ENCODE measurements at places on chromosomes 6 and 20. TPM values are rescaled to one million over a fixed set of nuclear protein-coding genes. Genes with fewer than 3 reads are reported as not detected.

Gene TP53TG5
- 0.40 TPM for total RNA-seq

DNA sequence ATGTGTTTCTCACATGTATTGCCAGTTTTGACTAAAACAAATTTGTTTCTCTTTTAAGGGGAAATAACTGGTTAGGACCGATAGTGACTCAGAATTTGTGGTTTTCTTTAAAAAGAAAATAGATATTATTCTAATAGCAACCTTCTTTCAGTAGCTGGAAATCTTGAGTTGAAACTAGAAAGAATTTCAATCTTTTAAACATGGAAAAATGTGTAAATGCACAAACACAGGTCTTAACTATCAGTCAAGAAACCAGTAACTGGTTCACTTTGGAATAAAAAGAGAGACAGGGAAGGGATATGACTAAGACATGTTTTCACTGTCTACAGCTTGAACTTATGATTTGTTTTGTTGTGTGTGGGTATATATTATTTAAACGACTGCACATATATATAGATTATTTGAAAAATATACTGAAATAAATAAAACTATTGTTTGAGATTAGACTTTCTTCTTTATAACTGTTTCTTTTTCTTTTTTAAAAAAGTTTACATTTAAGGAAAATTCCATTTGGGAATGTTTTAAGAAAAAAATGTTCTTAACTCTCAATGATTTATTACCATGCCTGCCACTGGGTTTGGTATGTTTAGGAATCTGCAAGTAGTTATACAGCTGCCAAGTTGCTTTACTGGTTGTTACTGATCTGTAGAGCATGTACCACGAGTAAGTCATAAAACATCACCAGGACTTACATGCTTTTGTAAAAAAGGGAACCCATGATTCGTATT lies 753.3 kb upstream of the MARCKS start:
- H3K36me3 ChIP-seq: no peaks in the 10 kb centered on the region
- no peak overlapping the region for H3K4me3 ChIP-seq
- H3K27me3 ChIP-seq: no peaks in the 10 kb centered on the region
- H3K4me1 ChIP-seq: no peaks in the 10 kb centered on the region
- DNase-seq: no peak

DNA sequence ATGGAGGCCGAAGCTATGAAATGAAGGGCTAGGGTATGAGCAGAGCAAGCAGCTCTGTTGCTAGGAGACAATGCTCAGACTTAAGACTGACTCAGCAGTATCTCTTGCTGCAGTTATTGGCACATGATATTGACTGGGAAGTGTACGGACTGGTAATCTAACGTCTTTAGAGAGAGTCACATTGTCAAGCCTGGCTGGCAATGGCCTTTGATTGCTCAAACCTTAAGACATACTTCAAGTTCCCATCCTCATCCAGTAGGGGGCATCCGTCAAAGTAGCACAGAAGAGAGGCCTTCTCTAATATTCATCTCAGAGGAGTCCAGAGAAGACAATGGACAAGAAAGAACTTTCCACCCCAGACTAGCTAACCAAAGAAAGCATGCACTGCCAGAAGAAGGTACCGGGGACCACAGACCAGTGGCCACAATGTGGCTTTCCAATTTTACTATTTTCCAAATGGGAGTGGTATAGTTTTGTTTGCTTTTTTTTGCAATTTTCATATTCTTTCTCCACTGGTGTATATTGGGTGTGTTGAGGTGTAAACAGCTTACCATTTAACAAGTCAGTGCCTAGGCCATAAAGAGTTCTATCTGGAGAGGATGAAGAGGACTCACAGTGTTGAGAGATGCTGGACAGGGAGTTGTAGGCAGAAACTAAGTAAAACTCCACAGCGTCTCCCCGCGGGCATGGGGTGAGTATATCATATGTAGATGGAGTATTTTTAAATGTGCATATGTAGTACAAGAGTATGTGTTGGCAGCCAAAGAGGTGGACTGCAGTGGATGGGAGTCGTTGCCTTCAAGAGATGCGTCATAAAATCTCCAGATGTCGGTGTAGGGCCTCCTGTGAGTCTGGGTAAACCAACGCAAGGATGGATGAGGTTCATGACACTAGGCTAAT lies 36.7 kb downstream of the LRFN2 start:
- peak; percentile 65 for DNase-seq
- no peaks in the 10 kb centered on the region for H3K4me1 ChIP-seq
- H3K27me3 ChIP-seq: no peaks in the 10 kb centered on the region

DNA sequence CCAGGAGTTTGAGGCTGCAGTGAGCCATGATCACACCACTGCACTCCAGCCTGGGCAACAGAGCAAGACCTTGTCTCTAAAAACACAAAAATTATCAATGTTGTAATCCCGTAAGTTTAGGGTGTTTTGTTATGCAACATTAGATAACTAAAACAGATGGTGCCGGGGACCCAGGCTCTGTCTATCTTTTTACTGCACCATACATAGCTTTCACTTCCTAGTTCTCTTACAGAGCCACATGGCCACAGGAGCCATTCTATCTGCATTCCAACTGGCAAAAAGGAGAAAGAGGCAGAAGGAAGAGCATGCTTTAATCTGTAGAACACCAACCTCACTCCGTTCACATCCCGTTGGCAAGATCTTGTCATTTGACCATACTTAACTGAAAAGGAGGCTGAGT lies 5.4 kb upstream of the TCF15 start:
- no peak overlapping the region for H3K4me3 ChIP-seq
- no peak overlapping the region for H3K27ac ChIP-seq
- peaks cover 17% of the 10 kb centered on the region for H3K27me3 ChIP-seq
- no peaks in the 10 kb centered on the region for H3K4me1 ChIP-seq
- no peaks in the 10 kb centered on the region for H3K36me3 ChIP-seq

Gene FABP7
- not detected for total RNA-seq

GRCh38 chr6:157896932-157897331 lies 73.9 kb downstream of the SNX9 start:
- no peaks in the 10 kb centered on the region for H3K36me3 ChIP-seq
- DNase-seq: no peak
- no peak overlapping the region for H3K27ac ChIP-seq
- no peaks in the 10 kb centered on the region for H3K4me1 ChIP-seq

GRCh38 chr20:6235510-6235909 lies 112.7 kb upstream of the FERMT1 start:
- H3K36me3 ChIP-seq: no peaks in the 10 kb centered on the region
- DNase-seq: no peak
- H3K4me1 ChIP-seq: no peaks in the 10 kb centered on the region
- no peaks in the 10 kb centered on the region for H3K27me3 ChIP-seq
- H3K4me3 ChIP-seq: no peak overlapping the region
- no peak overlapping the region for H3K27ac ChIP-seq

Gene TREM1
- not detected for total RNA-seq

DNA sequence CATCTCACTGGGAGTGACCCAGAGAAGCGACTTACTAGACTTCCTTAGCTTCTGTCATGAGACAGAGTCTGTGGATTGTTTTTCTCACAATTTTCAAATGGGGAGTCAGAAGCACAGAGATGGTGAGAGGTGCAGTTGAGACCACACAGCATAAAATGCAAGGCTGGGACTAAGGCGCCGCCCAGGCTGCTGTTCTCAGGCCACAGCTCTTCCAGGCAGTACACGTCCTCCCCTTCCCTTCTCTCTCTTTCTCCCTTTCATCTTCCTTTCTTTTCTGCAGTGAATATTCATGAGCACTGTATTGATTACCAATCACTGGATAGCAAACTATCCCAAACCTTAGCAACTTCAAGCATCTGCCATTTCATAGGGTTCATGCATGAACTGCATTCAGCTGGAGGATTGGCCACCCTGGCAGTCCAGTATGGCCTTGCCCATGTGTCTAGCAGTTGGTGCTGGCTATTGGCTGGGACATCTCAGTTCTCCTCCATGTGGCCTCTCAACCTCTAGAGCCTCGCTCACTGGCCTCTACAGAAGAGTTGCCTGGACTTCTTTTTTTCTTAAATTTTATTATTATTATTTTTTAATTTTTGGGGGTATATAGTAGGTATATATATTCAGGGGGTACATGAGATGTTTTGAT lies 11.4 kb downstream of the BCAS4 start:
- H3K27ac ChIP-seq: no peak overlapping the region
- no peaks in the 10 kb centered on the region for H3K27me3 ChIP-seq
- no peaks in the 10 kb centered on the region for H3K4me1 ChIP-seq

DNA sequence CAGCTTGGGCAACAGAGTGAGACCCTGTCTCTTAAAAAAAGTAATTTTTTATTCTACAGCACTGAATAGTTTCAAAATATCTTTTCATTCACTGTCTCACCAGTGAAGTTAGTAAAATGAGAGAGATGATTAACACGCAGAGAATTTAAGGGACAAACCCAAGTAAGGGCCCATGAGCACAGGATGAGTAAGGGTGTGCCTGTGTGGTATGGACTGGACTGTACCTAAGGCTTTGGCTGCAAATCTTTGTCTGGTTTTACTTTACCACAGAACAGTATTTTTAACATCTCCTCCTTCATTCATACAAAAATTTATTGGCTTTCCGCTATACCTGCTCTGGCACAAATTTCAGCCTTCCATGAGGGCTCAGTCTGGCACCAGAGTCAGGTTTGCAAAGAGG lies 433.3 kb downstream of the UTRN start:
- H3K27ac ChIP-seq: no peak overlapping the region
- no peaks in the 10 kb centered on the region for H3K27me3 ChIP-seq

GRCh38 chr6:105301072-105301503 lies 101.8 kb downstream of the PREP start:
- no peaks in the 10 kb centered on the region for H3K27me3 ChIP-seq
- DNase-seq: no peak
- H3K27ac ChIP-seq: no peak overlapping the region
- no peaks in the 10 kb centered on the region for H3K4me1 ChIP-seq
- no peaks in the 10 kb centered on the region for H3K36me3 ChIP-seq

DNA sequence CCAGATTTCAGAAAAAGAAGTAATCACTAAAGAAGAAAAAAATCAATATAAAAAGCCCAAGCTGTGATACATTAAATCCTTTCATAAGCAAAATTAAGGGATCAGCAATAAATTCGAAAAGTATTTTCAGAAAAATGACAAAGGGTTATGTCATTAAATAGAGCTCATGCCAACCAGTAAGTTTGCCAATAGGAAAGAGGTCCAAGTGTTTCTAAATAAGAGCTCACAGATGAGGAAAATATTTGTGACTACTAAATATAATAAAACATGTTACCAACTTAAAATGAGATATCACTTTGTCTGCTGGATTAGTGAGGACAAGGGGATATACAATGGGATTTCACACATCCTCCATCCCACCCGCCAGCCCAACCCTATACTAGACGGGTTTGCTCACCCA lies 140.3 kb upstream of the EYA4 start:
- H3K4me1 ChIP-seq: no peaks in the 10 kb centered on the region
- H3K27me3 ChIP-seq: no peaks in the 10 kb centered on the region
- no peak for DNase-seq
- no peak overlapping the region for H3K4me3 ChIP-seq

- H3K36me3 ChIP-seq: no peaks in the 10 kb centered on the region
- no peaks in the 10 kb centered on the region for H3K27me3 ChIP-seq
- DNase-seq: no peak
- H3K4me1 ChIP-seq: no peaks in the 10 kb centered on the region
- no peak overlapping the region for H3K27ac ChIP-seq
- no peak overlapping the region for H3K4me3 ChIP-seq
Measured at GRCh38 chr20:41478026-41478425, 111.4 kb upstream of the EMILIN3 start.

- no peak for DNase-seq
- no peak overlapping the region for H3K4me3 ChIP-seq
Measured at GRCh38 chr20:19746396-19746795, 11.7 kb upstream of the RIN2 start.

- H3K4me1 ChIP-seq: peaks cover 5% of the 10 kb centered on the region
- no peaks in the 10 kb centered on the region for H3K27me3 ChIP-seq
- H3K36me3 ChIP-seq: no peaks in the 10 kb centered on the region
Measured at GRCh38 chr6:31114970-31115849, 610 bp downstream of the PSORS1C1 start.

DNA sequence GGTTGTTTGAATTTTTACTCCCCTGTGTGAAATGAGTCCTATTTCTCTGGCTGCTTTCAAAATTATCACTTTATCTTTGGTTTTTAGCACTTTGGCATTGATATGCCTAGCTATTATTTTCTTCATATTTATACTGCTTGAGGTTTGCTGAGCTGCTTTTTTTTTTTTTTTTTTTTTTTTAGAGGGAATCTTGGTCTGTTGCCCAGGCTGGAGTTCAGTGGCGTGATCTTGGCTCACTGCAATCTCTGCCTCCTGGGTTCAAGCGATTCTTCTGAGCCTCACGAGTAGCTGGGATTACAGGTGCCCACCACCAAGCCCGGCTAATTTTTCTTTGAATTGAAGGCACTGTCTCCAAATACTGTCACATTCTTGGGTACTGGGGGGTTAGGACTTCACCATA lies 40.6 kb downstream of the STXBP5 start:
- H3K4me3 ChIP-seq: no peak overlapping the region
- no peaks in the 10 kb centered on the region for H3K4me1 ChIP-seq
- H3K36me3 ChIP-seq: no peaks in the 10 kb centered on the region

Gene OR2H1
- not detected for total RNA-seq

Gene SLC29A1
- total RNA-seq: 17.0 TPM

- no peak overlapping the region for H3K4me3 ChIP-seq
- no peak for DNase-seq
- H3K27ac ChIP-seq: no peak overlapping the region
- H3K4me1 ChIP-seq: no peaks in the 10 kb centered on the region
Measured at GRCh38 chr20:55052459-55052858, 577.1 kb downstream of the DOK5 start.

DNA sequence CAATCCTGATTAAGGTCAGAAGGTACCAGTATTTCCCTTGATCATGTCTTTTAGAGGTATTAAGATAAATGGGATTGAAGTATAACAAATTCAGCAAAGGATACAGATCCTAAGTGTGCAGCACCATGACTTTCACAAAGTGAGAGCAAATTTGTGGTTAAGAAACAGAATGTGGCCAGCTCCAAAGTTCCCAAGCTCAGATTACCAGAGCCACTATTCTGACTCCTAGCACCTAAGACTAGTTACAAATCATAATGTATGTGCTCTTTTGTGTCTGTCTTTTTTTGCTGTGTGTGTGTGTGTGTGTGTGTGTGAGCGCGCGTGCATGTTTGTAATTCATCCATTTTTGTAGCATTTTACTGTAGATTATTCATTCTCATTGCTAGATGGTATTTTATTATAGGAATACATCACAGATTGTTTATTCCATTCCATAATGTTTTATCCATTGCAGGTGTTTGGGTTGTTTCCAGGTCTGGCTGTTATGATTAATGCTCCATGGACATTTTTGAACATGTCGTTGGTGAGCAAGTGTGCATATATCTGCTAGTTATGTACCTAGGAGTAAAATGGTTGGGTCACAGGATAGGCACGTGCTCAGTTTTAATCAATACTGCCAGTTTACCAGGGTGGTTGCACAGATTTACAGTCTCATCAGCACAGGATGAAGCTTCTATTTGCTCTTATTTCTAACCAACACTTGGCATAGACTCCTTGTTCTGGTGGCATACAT lies 314.0 kb upstream of the JAG1 start:
- no peaks in the 10 kb centered on the region for H3K27me3 ChIP-seq
- no peak for DNase-seq
- no peaks in the 10 kb centered on the region for H3K4me1 ChIP-seq

Measured in colonic mucosa (tissue), 4 donors.